ENCODE measurements at places on chromosomes 3 and 15.

DNA sequence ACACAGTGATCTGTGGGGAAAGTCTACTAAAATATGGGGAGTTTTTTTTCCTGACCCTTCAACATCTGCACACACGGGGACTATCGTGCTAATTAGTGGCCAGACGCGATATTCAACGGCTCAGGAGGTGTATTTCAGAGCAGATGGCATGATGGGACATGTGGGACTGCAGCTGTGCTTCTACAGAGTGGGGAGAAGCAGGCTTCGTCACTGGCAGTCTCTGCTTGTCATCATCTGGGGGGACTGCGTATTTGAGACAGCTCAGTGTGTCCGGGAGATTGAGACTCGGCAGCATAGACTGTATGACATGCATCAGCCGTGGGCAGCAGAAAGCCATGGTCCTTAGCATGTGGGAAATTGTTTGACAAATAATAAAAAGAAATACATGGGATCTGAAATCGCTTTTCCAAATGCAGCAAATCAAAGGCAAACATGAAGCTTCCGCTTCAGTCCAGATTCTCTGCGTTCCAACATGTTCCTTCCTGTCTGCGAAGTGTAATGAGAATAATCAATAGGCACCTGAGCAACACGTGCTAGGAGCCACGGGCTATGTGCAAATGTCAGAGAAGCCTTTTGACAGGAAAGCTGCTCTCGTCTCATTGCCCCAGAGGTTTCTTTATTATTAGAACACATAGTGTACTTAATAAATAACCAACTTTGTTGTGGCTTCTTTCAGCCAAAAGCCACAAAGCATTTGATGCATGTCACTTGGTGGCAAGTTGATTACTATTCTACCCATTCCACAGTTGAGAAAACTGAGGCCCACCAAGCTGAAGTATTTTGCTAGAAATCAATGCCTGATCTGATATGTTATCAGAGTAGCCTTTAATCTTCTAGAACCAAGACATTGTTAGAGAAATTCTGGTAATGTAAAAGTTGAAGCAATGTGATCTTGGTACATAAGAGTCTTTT, 276.3 kb downstream of the RYR3 start:
- no peak for DNase-seq

GRCh38 chr15:92421976-92422375, 28.3 kb downstream of the ST8SIA2 start:
- DNase-seq: no peak

- DNase-seq: no peak
Observed at GRCh38 chr15:47360305-47360704, 357.0 kb upstream of the SEMA6D start.

- DNase-seq: no peak
Observed at GRCh38 chr3:21505711-21506460, 245.1 kb downstream of the ZNF385D start.

DNA sequence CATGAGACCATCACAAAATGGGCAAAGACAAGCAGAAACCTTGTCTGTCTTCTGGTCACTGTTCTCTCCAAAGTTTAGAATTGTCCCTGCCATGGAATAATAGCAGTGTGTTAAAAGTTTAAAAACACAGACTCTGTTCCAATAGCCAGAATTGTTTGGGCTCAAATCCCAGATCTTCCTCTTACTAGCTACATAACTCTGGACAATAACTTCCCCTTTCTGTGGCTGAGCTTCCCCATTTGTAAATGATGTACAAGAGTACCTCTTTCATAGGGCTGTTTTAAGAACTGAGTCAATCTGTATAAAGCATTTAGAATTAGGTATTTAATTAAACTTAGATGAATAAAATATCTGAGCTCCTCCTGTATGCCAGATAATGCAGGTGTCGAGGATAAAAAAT, 623.0 kb downstream of the NTRK3 start:
- no peak for DNase-seq

DNA sequence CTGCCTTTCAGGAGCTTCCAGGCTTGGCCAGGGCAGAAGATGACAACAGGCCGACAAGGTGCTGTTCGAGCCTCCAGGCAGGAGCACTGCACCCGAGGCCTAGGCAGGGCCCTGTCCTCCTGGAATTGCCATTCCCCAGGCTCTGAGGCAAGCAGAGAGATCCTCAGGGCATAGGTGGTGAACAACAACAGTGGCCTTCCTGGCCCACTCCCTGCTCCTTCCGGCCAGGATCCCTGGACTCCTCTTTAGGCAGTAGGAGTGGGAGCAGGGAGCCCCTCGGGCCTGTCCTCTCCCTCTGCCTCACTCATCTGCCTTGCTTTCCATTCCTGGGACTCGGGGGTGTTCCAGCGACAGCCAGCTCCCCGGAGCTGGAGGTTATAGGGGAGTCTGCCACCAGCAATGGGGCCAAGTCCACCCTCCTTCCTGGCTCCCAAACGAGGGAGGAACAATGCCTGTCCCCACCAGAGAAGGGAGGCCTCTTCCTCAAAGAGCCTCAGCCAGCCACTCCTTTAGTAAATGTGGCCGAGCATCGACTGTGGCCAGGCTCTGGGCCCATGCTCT, 135.0 kb downstream of the NUP210 start:
- no peak for DNase-seq

DNA sequence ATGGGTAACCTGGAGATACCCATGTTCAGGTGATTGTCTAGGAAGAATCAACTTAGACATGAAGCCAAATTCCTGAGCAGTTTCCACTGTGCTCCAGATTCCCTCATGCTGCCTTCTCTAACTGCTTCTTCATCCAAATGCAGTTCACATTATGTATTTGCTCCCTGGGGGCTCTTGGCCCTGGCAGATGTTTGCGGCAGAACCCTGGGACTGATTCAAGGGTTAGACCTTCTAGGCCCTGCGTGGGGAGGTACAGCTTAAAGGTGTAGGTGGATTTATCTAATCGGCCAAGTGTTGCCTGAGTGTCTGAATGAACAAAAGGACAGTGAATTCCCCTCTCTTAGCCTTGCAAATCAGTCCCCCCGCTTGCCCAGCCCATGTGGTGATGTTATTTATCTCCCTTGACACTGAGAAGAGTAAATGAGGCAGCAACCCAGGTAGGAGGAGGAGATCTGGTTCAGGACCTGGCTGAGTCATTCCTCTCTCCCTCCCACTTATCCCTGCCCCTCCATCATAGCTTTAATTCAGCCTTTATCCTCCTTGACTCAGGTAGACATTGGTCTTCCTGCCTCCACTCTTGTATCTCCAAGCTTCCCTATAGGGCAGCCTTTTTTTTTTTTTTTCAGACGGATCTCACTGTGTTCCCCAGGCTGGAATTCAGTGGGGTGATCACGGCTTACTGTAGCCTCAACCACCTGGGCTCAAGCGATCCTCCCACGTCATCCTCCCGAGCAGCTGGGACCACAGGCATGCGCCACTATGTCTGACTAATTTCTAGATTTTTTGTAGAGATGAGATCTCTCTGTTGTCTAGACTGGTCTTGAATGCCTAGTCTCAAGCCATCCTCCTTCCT, 54.8 kb downstream of the MAGEF1 start:
- DNase-seq: no peak

GRCh38 chr3:179991883-179992282, 44.9 kb downstream of the PEX5L start:
- no peak for DNase-seq

GRCh38 chr3:1534252-1534651, 441.4 kb downstream of the CNTN6 start:
- DNase-seq: no peak

DNA sequence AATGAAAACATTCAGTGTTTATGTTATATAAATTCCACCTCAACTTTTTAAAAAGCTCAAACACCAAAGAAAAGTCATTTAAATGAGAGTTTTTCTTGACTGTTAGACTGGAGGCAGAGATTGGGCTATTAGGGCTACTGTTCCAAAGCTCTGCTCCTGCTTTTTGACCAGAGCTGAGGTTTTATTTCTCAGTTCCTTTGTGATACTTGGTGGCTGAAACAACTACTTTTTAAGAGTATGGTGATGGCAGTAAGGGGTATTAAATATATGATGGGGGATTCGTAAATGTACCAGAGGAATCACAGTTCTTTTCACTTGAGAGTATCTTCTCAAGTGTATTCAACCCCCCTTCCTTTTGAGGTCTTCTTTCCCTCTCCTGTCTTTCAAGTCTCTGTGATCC, 186.1 kb upstream of the CGNL1 start:
- no peak for DNase-seq

DNA sequence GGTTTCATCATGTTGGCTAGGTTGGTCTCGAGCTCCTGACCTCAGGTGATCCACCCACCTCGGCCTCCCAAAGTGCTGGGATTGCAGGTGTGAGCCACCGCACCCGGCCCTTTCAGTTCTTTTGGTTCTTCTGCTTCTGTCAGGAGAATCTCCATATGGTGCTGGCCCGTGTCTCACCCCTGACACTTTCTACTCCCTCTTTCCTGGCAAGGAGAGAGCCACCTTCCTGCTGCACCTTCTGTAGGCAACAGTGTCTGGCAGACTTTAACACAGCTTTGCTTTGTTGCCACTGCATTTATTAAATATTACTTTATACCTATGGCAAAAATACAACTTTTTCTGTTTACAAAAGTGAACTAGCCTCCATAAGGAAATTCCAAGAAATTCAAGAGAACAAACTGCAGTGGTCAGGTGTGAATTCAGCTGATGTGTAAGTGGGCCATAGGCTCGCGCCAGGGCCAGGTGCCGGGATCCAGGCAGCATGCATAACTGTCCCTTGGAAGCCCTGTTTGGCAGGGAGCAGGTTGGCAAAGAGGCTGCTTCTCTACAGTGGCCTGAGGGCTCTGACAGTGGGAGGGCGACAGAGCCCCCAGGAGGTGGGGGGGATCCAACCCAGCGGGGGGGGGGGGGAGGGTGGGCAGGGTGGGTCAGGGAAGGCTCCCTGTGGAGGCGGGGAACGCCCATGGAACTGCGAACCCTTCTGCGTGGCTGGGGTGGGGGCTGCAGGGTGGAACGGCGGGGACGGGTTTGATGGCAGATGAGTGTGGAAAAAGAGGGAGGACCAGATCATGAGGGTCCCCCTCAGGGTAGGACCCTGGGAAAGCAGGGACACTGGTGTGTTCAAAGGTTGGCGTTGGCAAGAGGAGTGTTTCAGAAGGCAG, 21.1 kb downstream of the CTSH start:
- no peak for DNase-seq

DNA sequence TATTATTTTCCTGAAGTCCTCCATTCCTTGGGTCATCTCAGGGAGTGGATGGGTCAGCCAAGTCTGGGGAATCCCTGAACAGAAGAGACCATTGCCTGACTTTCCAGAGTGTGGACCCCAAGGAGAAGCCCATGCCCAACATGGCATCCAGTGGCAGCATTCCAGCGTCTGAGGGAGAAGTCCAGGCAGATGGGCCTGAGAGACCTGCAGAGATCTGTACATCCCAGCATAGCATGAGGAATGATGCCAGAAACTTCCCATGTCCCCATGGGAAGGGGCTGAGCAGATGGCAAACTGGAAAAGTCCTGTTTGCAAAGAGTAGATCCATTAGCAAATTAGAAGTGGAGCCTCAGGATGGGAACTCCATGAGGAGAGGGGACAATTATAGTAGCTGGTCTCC, 17.6 kb upstream of the COLQ start:
- DNase-seq: no peak

DNA sequence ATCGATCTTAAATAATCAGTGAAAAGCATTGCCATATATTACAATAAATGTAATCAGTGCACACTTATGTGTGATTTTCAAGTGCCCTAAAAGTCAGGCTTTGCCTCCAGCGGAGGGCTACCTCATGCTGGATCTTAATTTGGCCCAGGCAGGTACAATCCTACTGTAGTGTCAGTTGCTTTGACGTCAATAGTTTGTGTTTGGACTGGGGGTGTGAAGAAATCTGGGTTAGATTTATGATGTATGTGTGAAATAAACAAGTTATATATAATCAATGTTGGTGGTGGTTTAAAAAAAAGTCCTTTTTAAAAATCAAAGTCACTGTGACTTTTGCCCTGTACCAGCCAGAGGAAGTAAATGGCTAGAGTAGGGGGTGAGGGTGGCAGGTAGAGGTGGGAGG, 14.0 kb upstream of the RASGRP1 start:
- no peak for DNase-seq

DNA sequence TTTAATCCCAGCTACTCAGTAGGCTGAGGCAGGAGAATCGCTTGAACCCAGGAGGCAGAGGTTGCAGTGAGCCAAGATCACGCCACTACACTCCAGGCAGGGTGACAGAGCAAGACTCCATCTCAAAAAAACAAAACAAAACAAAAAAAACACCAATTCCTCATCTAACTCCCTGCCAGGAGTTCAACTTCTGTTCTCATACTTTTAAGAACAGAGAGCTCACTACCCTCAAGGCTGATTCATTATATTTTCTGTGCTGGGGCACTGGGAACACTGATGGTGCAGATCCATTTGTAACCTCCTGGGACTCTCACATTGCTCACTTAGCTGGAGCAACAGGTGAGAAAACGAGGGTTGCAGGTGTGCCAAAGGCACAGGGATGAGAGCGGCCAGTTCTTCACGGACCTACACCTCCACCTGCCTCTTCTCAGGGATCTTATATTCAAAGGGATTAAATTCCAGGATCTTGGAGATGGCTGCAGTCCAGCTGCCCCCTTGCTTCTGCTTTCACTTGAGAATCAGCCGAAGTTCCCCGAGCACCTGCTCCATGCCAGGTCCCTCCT, 12.3 kb upstream of the CSK start:
- no peak for DNase-seq

DNA sequence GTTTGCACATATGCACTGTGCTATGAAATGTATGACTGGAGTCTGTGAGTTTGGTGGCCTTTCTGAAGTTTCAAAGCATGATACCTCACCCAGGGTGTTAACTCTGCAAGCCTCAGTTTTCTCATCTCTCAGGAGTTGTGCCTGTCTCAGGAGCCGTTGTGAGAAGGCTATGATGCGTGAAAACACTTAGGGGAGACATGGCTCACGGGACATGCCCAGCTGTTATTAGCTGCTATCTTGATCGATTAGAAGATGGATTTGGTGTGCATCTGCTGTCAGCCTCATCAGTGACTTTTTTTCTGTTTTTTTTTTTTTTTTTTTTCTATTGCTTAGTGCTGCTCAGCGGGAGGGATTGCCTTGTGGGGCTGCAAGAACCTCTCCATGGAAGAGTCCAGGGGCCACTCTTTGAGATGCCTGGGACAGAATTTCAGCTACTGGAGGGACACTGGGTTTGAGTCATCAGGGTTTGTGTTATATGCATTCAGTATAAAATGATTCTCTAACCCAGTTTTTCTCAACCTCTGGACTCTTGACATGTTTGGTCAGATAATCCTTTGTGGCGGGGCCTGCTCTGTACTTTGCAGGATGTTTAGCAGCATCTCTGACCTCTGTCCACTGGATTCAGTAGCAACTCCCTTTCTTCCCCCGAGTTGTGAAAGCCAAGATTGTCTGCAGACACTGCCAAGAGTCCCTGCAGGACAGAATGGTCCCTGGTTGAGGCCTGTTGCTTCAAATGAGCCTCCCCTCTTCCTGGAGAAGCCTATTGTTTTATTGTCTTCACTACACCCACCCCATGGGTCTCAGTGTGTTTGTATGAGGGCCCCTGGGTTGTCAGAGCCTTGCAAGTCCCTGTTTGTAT, 181.4 kb downstream of the CACNA2D3 start:
- DNase-seq: no peak

DNA sequence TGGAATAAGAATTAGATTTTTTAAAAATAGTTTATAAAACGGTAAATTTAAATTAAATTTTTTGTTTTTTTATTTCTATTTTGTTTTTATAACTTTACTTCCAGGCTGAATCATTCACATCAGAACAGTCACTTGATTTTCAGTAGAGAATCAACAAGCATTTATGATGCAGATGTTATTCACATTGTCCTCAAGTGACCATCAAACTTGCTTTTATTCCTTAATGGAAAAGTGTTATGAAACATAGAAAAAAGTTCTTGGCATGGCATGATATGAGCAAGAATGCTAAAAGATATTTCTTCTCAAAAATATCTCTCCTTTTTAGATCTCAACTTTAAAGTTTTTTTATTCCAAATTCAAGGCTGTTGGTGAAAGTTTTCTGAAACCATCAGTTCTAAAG, 70.9 kb upstream of the TGFBR2 start:
- DNase-seq: no peak
